ENCODE measurements at places on chromosomes 1 and 21.

DNA sequence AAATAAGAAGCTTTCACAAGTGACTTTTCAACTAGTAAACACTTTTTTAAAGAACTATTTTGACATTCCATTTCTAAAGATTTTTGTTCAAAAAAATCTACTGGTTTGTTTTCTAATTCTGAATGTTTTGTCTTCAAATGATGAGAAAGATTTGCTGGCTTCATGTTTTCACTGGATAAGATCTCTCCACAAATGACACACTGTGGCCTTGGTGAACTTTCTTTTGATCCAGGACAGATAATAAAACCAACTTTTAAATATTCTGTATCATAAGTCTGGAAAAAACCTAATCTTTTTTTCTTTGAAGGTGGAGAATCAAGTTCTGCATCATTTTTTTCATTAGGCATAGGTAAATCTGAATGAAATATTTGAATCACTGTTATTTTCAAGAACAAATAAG lies 3.4 kb upstream of the TMEM35B start:
- no peak for DNase-seq

GRCh38 chr1:19333587-19334354 lies 21.6 kb downstream of the SLC66A1 start:
- no peak for DNase-seq

- no peak for DNase-seq
Observed at GRCh38 chr1:185774394-185774793, 40.2 kb downstream of the HMCN1 start.

GRCh38 chr1:207050480-207051190 lies 373 bp downstream of the YOD1 start:
- peak; percentile 90 for DNase-seq

- no peak for DNase-seq
Observed at GRCh38 chr1:206716870-206717673, 32.4 kb downstream of the MAPKAPK2 start.

DNA sequence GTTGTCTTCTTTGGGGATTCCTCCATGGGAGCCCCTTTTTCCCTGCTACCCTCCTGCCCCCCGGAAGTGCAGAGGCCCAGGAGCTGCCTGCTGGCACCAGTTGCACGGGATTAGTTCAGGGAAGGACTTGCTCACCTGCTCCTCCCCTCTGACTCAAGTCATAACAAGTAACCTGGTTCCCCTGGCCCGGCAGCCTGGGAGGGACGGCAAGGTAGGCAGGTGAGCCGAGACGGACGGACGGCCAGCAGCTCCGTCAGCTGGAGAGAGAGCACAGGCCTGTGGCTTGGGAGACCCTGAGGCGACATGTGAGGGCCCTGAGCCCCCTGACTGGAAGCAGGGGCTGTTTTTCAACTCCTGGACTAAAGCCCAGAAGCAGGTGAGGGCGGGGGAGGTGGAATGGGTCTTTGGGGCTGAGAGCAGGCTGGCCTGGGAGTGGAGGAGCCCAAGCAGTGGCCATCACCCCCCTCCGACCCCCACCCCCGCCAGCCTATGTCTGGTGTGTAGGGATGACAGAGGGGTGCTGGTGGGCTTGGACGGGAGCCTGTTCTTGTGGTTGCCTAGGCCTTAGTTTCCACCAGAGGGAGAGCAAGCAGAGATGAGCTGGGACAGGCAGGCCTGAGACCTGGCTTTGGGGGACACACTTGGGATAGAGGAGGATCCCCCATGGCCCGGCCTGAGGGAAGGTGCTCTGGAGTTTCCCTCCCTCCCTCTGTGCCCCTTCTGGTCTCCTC lies at the start of gene INAVA:
INAVA (plus strand) TSS at position 189 of the 731 bp plus-strand sequence. CDS start 3,501 bp downstream, outside the sequence.
- DNase-seq = no peak

- no peak for DNase-seq
Observed at GRCh38 chr1:243510928-243511327, 255.1 kb downstream of the SDCCAG8 start.

DNA sequence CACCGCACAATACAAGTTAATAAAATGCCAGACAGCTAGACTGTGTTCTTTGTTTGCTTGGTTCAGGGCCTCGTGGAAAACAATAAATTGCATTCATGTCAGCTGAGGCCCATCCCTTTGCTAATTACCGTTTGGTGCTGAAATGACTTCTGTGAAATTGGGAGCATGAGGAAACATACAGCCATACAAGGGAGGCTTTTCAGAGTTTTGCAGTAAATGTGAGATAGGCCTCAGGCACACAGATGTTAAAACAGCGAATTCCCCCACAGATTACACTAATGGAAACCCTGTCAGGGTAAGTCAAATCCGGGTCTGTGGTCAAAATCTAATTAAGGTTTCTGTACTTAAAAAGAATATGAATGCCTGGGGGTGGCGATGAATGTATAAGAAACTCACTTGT lies 173.5 kb upstream of the LMO4 start:
- DNase-seq = no peak

DNA sequence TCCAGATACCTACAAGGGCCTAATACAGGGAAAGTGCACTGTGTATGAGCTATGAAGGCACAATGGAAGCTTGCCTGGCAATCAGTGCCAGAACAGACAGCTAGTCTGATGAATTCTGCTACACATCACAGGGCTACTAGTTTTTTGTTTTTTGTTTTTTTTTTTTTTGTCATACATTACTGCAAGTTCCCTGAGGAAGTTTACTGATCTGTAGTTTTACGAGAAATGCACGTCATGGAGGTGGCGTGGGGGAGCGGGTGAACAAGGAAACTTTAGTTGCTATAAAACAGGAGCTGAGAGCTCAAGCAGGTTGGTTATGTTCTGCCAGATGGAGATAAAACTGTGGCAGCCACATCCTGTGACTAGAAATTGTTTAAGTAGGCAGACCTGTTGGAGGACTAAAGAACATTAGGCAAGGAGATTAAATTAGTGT lies 17.7 kb downstream of the PTPRC start:
- no peak for DNase-seq

GRCh38 chr1:15975358-15975804 lies 520 bp downstream of the ZBTB17 start:
- DNase-seq = peak; percentile 78

GRCh38 chr1:32249831-32250525 lies 1.1 kb upstream of the LCK start:
- DNase-seq = peak; percentile 57

DNA sequence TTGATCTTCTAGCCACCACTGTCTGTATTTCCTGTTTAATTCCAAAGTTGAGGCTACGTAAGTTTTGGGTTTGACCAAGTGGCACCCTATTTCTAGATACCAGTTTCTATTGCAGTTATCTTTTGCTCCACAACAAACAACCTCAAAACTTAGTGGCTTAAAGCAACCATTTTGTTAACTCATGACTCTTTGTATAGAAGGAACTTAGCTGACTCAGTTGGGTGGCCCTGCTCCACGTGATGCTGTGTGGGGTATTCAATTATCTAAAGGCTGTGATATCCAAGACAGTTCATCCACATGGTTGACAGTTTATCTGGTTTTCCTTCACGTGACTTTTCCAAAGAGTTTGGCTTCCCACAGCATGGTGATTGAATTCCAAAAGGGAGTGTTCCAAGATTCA lies 34.8 kb downstream of the PDC start:
- DNase-seq = no peak

DNA sequence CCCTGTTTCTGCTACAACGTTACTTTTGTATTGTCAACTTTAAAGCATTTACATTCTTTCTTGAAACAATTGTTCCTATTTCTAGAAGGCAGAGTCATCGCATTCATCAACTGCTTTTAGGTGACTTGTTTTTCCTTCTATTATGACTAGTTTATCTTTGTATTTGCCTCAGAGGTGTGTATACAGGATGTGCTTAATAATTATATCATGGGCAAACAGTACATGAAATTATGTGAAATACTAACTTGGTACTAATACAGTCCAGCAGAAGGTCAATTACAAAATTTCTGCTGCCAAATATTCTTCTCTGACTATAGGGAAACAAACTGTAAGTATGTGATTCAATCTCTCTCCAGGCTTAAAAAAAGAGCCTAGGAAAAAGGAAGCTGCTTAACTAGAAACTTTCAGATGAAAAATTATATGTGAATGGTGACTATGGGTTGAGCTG lies 101.6 kb downstream of the C4BPA start:
- no peak for DNase-seq

DNA sequence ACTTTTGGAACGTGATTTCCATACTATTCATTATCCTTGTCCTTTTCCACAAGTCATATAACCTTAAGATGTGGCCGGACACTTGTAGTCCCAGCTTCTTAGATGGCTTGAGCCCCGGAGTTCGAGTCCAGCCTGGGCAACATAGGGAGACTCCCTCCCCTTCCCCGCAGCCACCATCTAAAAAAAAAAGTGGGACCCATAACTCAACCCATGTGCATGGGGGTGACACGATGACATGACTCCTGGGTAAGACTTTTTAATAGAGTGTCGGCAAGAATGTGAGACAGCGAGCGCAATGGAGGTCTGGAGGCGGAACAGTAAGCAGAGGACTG lies 25.7 kb downstream of the MIA3 start:
- DNase-seq = no peak

GRCh38 chr21:41725421-41726031 lies 41.3 kb downstream of the RIPK4 start:
- DNase-seq = no peak

- no peak for DNase-seq
Observed at GRCh38 chr1:230139315-230139714, 72.3 kb downstream of the GALNT2 start.

GRCh38 chr1:50724626-50725286 lies 235.3 kb downstream of the FAF1 start:
- no peak for DNase-seq

DNA sequence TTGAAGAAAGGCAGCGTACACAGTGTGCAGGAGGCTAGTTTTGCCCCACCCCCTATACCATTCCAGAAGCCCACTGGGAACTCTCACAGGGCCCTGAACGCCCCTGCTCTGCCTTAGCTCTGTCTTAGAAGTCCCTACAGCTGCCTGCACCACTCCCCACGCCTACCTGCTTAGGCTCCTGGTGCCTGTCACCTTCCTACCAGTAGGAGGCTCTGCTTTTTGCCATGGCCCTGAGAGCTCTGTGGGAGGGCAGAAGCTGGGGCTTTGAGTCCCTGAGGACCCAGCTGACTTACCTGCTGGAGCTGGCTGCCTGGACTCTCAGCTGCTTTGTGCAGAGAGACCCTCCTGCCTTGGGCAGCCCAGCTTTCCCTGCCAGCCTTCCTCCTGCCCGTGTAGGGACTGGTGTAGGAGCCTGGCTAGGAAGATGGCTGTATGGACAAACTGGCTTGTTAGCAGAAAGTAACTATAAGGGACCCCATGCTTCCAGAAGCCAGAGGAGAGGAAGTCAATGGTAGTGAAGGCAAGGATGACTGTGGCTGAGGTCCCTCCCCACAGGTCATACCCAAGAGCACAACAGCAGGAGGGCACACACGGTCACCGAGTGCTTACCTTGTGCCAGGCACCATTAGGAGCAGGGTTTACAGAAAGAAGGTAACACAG lies 9.8 kb upstream of the CELSR2 start:
- peak; percentile 46 for DNase-seq

GRCh38 chr1:19240673-19241538 lies 10.4 kb downstream of the EMC1 start:
- peak; percentile 75 for DNase-seq

DNA sequence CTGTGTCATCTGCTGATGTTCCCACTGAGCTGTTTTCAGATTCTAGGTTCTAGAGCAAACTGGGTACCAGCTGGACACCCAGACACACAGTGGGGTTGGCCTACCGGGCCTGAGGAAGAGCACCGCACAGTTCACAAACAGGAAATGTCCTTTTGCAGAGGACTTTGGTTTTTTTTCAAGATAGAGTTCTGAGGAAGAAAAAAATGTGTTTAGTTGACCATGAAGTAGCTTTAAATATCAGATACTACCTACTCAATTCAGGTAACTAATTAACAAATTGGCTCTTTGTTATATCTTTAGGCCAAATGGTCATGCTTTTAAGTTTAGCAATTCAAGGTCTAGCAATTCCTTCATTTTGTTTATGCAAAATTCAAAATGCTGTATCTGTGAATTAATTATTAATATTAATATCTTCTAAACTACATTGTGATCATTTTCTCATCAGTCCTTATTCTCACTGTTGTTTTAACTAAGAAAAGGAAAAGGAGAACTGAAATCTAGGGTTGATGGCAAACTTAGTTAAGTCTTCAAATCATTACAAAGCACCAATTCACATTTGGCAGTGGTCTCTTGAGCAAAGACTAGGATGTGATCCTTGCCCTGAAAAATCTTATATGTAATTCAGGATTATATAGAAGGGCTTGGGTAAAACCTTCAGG lies 17.2 kb upstream of the NCF2 start:
- no peak for DNase-seq

DNA sequence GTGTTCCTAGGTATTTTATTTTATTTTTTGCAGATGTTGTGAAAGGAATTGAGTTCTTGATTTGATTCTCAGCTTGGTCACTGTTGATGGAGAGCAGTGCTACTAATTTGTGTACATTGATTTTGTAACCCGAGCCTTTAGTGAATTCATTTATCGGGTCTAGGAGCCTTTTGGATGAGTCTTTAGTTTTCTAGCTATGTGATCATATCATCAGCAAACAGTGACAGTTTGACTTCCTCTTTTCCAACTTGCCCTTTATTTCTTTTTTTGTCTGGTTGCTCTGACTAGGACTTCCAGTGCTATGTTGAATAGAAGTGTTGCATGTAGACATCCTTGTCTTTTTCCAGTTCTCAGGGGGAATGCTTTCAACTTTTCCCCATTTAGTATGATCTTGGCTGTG lies 138.9 kb downstream of the LHX8 start:
- DNase-seq = no peak

- DNase-seq = no peak
Observed at GRCh38 chr1:182622901-182623528, 18.8 kb upstream of the RGS16 start.

DNA sequence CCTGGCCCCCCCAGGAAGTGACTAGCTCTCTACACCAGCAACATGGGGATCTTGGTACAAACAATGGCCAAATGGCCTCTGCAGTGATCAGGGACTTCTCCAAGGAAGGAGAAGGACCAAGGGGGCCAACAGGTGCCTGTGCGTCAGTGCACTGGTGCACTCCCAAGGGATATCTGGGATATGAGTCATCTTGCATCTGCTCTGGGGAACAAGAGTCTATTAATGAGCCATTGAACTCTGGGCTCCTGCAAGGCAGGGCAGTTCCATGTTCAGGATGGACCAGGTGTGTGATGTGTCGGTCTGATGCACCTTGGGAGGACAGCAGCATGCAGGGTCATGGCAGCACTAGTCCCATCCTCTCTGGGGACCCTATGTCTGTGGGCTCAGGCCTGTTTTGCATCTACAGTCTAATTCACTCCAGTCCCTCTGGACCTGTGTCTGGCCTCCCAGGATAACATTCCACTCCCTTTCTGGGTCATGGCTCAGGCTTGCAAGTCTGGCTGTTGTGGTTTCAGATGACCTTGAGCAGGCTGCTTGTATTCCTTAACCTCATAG lies 125.3 kb downstream of the TRABD2B start:
- no peak for DNase-seq

DNA sequence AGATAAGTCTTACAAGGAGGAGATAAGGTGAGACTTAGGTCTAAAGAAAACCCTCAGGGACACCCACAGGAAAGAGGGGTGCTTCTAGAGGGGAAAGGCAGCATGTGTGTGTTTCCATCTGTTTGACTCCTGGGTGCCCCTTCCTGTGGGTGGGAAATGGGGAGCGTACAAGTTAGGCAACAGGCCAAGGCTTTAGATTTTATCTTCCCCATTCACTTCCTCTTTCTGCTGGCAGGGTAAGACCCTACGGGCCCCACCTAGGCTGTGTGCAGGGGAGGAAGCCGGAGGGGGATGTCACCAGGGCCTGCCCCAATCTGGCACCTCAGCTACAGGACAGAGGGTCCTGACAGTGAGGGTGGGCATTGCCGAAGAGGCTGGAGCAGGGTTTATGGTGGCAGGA lies 2.5 kb upstream of the OLIG1 start:
- no peak for DNase-seq

Measured in endothelial cell (in vitro differentiated cells).